ENCODE measurements at places on chromosomes 7 and 10.

GRCh38 chr10:34299105-34299611, 515.9 kb downstream of the PARD3 start:
- peak; percentile 48 for DNase-seq

DNA sequence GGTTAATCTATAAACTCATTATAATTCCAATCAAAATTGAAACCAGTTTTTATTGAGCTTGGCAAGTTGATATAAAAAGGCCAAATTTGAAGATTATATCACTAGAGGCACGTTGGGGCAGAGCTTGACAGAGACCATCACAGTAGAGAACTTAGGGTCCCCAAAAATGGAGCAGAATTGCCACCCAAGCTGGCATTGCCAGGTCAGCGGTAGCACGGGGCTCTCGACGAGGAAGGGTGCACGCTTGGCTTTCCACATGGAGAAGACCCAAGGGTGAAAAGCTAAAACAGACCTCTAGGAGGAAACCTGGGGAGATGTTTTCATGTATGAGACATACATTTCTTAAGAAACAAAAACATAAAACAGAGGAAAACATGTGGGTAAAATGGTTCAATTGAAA, 4.3 kb upstream of the JAKMIP3 start:
- DNase-seq = no peak

DNA sequence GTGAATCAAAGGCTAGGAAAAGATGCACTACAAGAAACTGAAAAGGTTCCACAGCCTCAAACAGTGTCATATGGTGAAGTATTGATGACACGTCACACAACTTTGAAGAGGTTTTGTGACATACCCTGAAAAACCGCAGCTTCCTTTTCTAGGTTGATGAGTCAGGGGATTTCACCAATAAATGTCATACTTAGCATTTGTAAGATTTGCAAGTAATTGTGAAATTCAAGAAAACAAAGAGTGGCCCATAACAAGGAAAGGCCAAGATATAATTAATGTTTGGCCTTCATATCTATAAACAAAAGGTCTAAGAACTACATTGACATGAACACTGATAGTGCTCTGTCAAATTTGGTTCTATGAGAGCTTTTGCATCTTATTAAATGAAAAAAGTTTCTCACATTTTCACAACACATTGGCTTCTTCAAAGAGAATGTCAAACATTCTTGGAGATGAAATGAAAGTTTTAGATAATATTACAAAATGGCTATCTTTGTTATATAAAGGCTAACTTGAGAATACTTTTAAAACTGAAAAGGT, 62.0 kb upstream of the NAMPT start:
- no peak for DNase-seq

DNA sequence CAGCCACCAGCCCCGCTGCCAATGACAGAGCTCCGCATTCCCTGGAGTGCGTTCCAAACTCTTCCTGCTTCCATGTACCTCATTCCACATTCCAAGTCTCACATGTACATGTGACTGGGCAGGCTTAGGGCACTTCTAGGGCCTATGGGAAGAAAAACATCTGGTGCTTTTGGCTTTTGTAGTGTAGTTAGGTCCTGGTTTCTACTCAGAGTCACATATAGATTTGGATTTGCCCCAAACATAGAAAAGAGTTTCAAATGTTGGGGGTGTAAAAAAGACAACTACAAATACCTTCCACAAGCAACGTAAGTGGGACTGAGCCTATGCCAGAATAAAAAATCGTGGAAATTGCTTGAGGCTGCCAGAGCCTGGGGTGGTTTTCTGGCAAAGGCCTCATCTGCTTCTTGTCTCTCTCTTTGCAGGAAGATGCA, 84.1 kb downstream of the ZNF467 start:
- DNase-seq = no peak

- DNase-seq = peak; percentile 12
Observed at GRCh38 chr10:4512671-4513240, 313.3 kb upstream of the AKR1E2 start.

GRCh38 chr7:137771679-137772078, 75.1 kb downstream of the DGKI start:
- no peak for DNase-seq

DNA sequence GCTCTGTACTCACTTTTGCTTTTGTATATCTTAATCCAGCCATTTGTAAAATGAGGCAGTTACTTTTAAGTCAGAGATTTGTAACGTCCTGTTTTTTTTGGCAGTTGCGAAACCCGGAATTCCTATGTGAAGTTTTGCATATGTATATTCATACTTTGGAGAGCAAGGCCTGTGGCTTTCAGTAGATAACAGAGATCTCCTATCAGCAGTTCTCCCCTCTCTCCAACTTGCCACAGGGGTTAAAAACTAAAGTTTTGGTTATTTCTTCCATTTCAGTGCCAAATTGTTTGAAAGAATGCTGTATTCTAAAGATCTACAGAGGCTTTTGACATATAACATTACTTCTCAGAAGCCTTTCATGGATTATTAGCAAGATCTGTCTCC, 102.4 kb downstream of the EXOC4 start:
- no peak for DNase-seq

GRCh38 chr10:57815949-57816348, 451.7 kb downstream of the IPMK start:
- DNase-seq = no peak

GRCh38 chr10:94281654-94282053, 81.1 kb downstream of the NOC3L start:
- no peak for DNase-seq

DNA sequence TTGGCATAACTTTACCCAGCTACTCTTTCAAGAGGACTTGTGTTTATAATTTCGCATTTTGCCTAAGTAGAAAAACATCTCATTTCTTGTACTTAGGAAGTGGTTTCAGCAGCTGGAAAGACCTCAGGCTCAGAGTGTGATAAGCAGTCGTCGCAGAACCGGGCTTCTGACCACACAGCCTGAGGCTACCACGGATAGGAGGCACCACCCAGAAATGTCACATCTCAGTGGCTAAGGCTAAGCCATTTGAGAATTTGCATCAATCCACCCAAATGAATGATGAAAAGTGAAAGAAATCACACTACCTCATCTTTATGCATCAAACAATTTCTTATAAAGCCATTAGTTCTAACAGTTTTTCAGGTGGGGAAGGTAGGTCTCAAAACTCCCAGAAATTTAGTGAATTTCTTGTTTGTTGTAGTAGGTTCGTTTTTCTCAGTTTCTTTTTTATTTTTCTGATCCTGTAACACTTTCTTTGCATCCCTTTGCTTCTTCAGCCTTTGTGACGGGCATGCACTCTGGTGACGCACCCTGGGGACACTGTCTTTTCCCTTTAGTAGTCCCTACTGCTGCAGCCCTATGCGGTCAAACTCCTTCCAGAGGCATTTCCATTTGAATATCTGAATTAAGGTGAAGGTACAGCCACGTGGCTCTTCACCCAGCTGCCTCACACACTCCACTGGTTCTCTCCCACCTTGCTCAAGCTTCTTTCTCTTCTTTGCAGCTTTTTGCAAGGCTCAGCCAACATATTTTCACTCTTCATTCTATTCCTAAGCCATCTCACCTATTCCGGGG, 68.5 kb downstream of the MAP3K8 start:
- DNase-seq = no peak

GRCh38 chr7:69190763-69191162, 407.5 kb upstream of the AUTS2 start:
- no peak for DNase-seq

GRCh38 chr10:34319197-34319846, 495.8 kb downstream of the PARD3 start:
- no peak for DNase-seq

- no peak for DNase-seq
Observed at GRCh38 chr10:76497666-76498065, 1066.2 kb downstream of the LRMDA start.

DNA sequence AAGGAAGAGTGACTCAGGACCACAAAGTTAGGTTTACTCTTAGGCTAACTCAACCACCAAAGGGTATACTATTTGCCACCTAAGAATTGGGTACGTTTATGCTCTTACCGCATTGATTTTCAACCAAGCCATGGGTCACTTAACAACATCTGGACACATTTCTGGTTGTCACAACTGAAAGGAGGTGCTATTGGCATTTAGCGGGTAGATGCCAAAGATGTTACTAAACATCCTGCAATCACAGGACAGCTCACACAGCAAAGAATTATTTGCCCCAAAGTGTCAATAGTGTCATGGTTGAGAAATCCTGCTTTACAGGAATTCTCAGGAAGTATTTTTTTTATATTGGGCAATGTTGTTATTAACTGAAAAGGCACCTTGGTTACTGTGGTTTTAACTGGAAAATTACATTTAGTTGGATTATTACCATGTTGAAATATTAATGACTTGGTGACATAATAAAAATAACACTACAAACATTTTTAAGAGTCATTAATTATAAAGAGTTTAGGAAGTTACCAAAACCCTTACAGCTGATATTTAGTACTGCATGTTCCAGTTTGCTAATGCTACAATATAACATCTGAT, 185.0 kb upstream of the TMEM196 start:
- DNase-seq = no peak

DNA sequence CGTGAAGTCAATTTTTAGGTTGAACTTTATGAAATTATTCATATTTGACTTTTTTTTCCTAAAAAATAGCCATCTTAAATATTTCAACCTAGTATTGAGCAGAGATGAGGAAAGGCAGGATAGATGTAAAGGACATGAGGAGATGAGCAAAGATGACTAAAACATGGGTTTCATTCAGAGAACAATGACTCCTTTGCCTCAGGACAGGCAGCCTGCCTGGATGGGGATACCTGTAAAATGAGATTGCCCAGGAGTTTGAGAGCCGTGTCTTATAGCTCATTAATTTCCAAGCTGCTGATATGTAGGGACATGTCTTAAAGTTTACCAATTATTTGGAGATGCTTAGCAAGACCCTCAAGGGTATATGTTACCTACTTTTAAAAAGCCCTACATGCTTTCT, 243.8 kb upstream of the MDFIC start:
- no peak for DNase-seq

GRCh38 chr10:88545359-88545758, 37.8 kb downstream of the RNLS start:
- no peak for DNase-seq

DNA sequence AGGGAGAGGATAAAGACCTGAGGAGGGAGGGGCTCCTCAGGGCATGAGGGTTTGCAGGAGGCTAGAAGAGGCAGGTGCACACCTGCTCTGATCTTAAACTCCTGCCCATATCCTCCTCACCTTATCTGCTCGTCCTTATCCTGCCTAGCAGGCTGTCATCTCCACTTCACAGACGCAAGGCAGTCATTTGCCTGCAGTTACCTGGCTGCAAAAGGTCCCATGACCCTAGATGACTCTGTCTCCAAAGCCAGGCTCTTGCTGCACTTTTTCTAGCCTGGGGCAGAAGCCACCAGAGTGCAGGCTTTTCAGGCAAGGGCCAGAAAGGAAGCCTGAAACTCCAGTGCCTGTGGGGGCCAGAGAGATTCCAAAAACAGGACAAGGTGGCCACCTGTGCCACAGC, 1.7 kb upstream of the ZNF853 start:
- no peak for DNase-seq

DNA sequence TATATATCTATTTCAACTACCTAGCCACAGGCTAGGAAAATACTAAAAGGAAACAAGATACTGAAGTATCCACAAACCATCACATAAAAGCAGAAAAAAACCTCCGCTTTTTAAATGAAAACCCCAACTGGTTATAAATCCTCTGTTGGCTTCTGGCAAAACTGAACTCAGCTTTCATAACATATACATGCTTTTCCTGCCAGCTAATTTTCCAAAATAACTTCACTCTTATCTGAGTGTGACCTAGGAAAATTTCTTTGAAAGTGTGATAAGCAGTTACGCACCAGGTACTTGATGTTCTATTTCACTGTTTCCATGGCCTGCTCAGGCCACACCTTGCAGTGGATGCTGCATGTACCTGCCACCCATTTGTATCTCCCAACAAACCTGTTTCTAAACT, 11.8 kb downstream of the FAM3C start:
- DNase-seq = no peak

DNA sequence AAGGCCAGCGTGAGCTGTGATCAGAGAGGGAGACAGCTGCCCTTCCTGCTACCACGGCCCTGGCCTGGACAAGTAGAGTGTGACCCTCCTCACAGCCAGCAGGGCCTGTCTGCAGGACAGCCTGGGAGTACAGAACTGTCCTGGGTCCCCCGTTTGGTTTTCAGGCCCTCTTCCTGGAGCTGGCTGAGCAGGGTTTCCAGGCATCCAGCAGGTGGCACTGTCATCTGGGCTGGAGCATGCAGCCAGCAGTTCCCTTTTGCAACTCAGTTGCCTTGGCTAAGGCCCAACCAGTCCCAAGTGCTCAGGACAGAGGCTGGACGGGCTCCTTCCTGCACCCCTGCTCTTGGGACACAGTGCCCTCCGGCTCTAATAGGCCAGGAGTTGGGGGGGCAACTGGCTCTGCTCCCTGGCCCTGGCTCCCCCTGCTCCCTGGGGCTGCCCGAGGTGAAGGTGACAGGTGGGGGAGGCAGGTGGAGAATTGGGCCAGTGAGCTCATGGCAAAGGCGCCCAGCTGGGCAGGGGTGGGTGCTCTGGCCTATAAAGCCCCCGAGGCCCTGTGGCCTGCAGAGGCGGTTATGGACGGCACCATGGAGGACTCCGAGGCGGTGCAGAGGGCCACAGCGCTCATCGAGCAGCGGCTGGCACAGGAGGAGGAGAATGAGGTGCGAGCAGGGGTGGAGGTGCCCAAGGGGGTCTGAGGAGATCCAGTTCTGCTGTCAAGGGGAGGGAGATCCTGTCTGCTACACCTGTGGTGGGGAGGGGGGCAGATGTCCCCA, at the start of gene ANKRD2:
TSS of gene ANKRD2 (plus strand) at position 566 of the 776 bp plus-strand sequence. CDS start at position 576, 10 bp downstream.
- peak; percentile 60 for DNase-seq

- no peak for DNase-seq
Observed at GRCh38 chr7:138237995-138238394, 161.7 kb downstream of the AKR1D1 start.

GRCh38 chr10:131245475-131246059, 66.0 kb downstream of the TCERG1L start:
- DNase-seq = no peak

DNA sequence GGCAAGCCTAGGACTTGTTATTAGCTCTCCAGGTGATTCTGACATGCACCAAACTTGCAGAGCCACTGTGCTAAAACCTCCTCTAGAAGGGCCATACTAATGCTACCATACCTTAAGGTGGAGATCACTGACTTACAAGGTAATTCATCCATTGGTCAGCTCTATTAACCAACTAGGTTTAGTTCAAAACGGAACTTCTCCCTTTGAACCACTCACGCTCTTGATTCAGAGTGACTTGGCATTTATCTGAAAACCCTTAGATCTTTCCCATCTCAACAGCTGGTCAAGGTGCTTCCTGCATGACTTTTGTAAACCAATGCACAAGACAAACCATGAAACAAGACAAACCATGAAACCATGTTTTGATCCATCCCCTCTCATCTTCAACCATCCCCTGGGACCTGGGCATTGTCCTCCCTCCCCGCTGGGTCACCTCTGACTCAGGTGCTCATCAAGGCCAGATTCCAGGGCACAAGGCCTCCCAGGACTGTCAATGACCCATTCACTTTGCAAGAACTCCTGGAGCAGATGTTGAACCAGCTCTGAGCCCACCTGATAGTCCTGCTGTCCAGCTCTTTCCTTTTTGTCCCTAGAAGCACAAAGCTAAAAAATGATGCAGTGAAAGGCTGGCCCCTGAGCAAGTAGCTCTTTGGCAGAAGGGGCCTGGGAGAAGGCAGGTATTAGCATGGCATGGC, 18.8 kb downstream of the IMPDH1 start:
- no peak for DNase-seq

GRCh38 chr7:1646957-1647891, 22.9 kb upstream of the ELFN1 start:
- DNase-seq = no peak
